ENCODE measurements at places on chromosomes 16 and 17. TPM values are rescaled to one million over a fixed set of nuclear protein-coding genes. Genes with fewer than 3 reads are reported as not detected.
A peak's percentile ranks its signal among the peaks of the same experiment; 100 is the strongest.

CD79B gene
- total RNA-seq: 0.35 TPM

APOH gene
- total RNA-seq: not detected

C16orf92 gene
- not detected for total RNA-seq

CFAP97D1 gene
- not detected for total RNA-seq

MYLK3 gene
- 1.8 TPM for total RNA-seq

CACNG5 gene
- not detected for total RNA-seq

- DNase-seq: no peak
- H3K36me3 ChIP-seq: no peaks in the 10 kb centered on the region
- peaks cover 6% of the 10 kb centered on the region for H3K4me1 ChIP-seq
- H3K27me3 ChIP-seq: no peaks in the 10 kb centered on the region
- no peak overlapping the region for H3K4me3 ChIP-seq
These were observed 9.7 kb downstream of the RMI2 start for GRCh38 chr16:11354733-11355574.

- H3K36me3 ChIP-seq: no peaks in the 10 kb centered on the region
- no peaks in the 10 kb centered on the region for H3K27me3 ChIP-seq
- H3K27ac ChIP-seq: no peak overlapping the region
- H3K4me1 ChIP-seq: no peaks in the 10 kb centered on the region
These were observed 74.8 kb upstream of the MARCHF10 start for GRCh38 chr17:62882878-62883277.

DNA sequence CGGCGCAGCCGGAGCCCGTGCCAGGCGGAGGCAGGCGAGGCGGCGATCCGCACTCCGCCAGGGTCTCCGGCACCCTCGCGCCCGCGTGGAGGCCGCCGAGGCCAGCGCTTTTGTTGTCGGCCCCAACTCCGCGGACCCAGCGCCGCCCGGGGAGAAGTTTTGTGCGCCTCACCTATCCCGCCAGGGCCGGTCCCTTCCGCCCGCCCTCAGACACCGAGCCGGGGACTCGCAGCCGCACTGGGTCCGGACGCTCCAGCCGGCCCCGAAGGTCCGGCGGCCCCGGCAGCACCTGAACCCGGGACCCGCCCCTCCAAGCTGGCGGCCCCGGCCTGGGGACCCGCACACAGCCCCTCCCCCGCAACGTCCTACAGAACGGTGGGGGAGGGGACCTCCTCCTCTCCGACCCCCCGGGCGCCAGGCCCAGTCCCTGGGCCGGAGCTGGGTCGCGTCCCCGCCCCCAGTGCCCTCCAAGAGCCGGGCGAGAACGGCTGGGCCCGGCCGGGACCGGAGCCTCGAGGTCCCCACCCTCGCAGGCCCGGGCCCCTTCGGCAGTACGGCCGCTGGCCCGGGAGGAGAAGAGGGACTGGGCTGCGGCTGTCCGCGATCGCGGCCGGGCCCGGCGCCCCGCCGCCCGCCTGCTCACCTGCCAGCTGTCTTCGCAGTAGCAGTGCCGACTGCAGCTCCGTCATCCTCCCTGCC, 698 bp downstream of the UBE2G1 start:
- peak overlapping the region; percentile 86 for H3K27ac ChIP-seq
- H3K4me3 ChIP-seq: peak overlapping the region; percentile 87
- peak; percentile 89 for DNase-seq
- peaks cover 23% of the 10 kb centered on the region for H3K36me3 ChIP-seq

- no peaks in the 10 kb centered on the region for H3K27me3 ChIP-seq
- no peak for DNase-seq
- no peak overlapping the region for H3K4me3 ChIP-seq
- H3K27ac ChIP-seq: no peak overlapping the region
- peaks cover 12% of the 10 kb centered on the region for H3K4me1 ChIP-seq
These were observed 45.2 kb downstream of the DCUN1D3 start for GRCh38 chr16:20854963-20855362.

DNA sequence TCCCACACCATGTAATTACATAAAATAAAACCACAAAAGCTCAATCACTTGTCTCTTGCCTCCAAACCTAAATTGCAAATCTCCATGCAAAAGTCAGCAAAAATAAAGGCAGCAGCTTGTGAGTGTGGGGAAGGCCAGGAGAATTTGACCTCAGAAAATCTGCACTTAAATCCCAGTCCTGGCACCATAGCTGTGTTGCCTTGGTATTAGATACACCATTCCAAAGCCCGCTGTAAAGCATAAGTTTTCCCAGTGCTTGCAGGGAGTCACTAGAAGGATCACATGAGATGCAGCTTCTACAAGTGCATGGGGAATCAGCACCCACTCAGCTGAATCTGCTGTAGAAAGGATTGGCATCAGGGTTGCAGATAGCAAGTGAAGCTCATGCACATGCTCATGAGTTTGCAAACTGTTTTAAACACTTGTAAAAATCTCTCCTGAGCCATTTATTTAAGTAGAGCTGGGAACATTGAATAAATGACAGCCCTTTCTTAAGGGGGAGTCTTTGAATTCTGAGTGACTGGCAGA, 495.0 kb upstream of the HSBP1 start:
- H3K36me3 ChIP-seq: no peaks in the 10 kb centered on the region
- H3K27me3 ChIP-seq: no peaks in the 10 kb centered on the region
- no peak overlapping the region for H3K27ac ChIP-seq
- H3K4me1 ChIP-seq: no peaks in the 10 kb centered on the region
- no peak for DNase-seq
- H3K4me3 ChIP-seq: no peak overlapping the region

DNA sequence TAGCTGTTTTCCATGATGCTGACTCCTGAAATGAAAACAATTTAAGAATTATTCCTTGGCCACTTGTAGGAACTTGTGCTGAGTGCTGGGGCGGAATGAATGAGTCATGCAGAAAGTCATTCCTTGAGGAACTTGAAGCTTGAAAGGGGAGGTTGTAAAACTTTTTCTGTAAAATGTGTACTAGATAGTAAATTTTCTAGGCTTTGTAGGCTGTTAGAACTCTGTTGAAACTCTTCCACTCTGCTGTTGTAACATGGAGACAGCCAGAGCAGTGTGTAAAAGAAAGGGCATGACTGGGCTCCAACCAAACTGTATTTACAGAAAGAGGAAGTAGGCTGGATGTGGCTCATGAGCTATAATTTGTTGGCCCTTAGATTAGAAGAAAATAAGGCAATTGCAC, 46.1 kb downstream of the ABCA8 start:
- no peak overlapping the region for H3K4me3 ChIP-seq
- H3K4me1 ChIP-seq: no peaks in the 10 kb centered on the region
- no peak for DNase-seq
- H3K36me3 ChIP-seq: no peaks in the 10 kb centered on the region
- H3K27ac ChIP-seq: no peak overlapping the region

DNA sequence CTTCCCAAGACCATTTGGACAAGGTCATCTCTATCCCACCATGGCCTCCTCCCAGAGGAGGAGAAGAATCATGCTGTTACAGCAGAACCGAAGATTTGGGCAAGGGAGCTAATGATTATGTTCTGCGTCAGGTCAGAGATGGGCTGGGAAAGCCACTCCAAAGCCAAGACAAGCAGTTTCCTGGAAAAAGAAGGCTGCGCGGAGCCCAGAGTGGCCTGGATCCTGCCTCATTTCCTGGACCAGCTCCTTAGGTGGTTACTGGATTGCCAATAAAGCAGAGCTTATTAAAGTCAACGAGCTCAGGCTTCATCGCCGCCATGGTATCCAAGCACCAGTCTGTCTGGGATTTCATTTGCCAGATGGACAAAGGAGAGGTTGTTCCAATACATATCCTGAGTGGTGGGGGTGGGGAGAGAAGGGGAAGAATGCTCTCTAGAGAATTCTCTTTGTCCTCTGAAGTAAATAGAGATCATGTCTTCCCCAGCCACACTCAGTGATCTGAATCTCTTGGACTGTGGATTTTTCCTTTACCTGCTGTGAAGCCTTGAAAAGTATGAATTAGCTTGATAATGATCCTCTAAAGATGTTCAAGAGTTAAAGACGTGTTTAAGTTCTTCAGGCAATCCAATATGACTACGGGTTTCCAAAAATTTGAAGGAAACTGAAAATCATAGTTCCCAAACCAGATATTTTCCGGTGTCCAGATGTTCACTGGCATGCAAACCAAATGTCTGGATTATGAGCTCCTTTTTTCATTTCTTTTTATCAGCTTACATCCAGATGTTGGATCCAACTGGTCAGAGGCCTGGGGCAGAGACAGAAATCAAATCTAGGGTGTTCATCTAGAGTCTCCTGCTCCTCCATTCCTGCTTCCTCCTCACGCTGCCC, 17.7 kb downstream of the PRAC1 start:
- no peak overlapping the region for H3K4me3 ChIP-seq
- no peaks in the 10 kb centered on the region for H3K4me1 ChIP-seq
- H3K36me3 ChIP-seq: no peaks in the 10 kb centered on the region
- peaks cover 91% of the 10 kb centered on the region for H3K27me3 ChIP-seq

GRCh38 chr17:6072157-6072556, 2.0 kb downstream of the WSCD1 start:
- DNase-seq: no peak
- no peak overlapping the region for H3K27ac ChIP-seq
- no peaks in the 10 kb centered on the region for H3K4me1 ChIP-seq
- H3K27me3 ChIP-seq: peaks cover 61% of the 10 kb centered on the region
- H3K4me3 ChIP-seq: no peak overlapping the region

GRCh38 chr16:87679593-87680271, 77.4 kb downstream of the JPH3 start:
- no peak overlapping the region for H3K4me3 ChIP-seq
- no peaks in the 10 kb centered on the region for H3K36me3 ChIP-seq
- H3K27me3 ChIP-seq: no peaks in the 10 kb centered on the region
- H3K27ac ChIP-seq: no peak overlapping the region

DNA sequence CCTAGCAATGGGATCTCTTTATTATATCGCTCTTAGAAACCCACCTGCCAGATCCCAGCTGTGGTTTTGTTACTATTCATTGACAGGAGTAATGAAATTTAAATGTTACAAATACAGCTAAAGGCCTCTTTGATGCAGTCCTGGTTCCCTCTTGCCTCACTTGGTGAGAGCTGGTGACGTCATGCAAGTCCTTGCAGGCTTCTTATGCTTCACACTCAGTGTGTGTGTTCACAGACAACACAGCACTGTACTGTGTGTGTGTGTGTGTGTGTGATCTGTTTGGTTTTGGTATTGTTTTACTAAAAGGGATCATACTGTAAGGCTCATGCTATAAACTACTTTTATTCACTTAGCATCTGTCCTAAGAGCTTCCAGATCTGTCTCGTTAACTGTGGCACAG, 75.0 kb downstream of the USP22 start:
- H3K27ac ChIP-seq: no peak overlapping the region
- H3K27me3 ChIP-seq: no peaks in the 10 kb centered on the region
- H3K4me1 ChIP-seq: no peaks in the 10 kb centered on the region
- H3K36me3 ChIP-seq: no peaks in the 10 kb centered on the region

DNA sequence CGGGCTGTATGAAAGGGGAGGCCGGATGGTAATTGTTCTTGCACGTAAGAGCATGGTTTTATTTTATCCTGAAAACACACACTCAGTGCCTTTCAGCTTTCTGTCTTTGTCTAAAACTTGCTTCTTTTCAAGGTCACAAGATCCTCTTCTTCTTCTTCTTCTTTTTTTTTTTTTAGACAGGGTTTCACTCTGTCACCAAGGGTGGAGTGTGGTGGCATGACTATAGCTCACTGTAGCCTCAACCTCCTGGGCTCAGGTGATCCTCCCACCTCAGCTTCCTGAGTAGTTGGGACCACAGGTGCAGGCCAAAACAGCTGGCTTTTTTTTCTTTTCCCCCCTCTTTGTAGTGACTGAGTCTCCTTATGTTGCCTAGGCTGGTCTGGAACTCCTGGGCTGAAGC, 15.9 kb upstream of the ZNF629 start:
- peaks cover 2% of the 10 kb centered on the region for H3K4me1 ChIP-seq
- no peak overlapping the region for H3K4me3 ChIP-seq
- no peaks in the 10 kb centered on the region for H3K36me3 ChIP-seq
- no peak overlapping the region for H3K27ac ChIP-seq
- no peaks in the 10 kb centered on the region for H3K27me3 ChIP-seq

All from endodermal cell (in vitro differentiated cells).